ENCODE measurements at places on chromosomes 5 and 9.

DNA sequence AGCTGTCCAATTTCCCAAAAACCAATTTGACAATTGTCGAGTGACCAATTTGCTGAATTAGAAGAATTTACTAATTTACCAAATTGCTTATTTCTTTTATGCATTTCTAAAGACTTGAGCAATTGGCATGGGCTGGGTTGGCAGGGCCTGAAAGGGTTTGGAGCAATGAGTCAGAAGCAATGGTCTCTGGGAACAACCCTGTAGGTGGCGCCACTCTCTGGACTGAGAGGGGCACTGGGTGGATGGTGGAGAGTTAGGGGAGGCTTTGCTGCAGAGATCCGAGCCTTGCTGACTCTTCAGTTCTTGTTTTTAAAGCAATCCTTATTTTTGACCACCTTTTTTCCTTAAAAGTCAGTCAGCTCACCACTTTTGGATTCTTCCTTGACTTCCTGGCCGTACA is 71.5 kb upstream of the RPS23 start:
- peak; percentile 78 for DNase-seq

GRCh38 chr9:126508928-126509327 is 104.8 kb upstream of the LMX1B start:
- no peak for DNase-seq

- DNase-seq = no peak
These were observed 42.8 kb upstream of the ZSWIM6 start for GRCh38 chr5:61289241-61289640.

- no peak for DNase-seq
These were observed 1.6 kb upstream of the UBAC1 start for GRCh38 chr9:135962696-135963307.

GRCh38 chr9:98977813-98978212 is 34.1 kb downstream of the COL15A1 start:
- DNase-seq = no peak

- no peak for DNase-seq
These were observed 14.2 kb downstream of the RABL6 start for GRCh38 chr9:136821826-136822544.

DNA sequence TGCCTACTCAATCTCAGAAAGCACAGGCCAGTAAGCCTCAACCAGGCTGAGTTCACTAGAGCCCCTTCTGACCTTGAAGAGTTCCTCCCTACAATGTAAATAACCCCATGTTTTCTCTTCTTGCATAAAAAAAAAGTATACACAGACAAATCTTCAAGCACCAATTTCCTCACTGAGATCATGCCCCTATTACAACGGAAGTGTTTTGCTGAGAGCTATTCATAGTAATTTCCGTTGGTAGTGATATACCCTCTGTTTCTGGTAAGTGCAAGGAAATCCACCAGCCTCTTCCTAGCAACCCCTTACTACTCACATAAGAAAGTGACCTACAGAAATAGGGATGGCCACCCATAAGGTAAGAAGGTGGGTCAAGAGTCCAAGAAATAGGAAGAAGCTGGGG is 76.4 kb upstream of the TARS1 start:
- no peak for DNase-seq

DNA sequence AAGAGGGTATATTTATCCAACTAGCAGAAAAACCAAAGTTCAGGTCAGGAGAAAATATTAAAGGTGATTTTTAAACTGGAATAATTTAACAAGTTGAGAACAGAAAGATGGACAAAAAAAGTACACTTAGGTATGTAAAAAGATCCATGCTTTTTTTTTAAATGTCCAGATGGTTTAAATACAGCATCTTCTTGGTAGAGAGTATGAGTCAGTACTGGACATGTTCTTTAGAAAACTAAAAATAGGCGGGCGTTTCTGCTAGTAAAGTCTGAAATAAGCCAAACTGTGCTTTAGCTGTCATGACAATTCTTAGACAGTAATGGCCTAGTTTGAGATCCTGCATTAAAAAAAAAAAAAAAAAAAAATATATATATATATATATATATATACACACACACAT is 255.9 kb upstream of the ST8SIA4 start:
- no peak for DNase-seq

DNA sequence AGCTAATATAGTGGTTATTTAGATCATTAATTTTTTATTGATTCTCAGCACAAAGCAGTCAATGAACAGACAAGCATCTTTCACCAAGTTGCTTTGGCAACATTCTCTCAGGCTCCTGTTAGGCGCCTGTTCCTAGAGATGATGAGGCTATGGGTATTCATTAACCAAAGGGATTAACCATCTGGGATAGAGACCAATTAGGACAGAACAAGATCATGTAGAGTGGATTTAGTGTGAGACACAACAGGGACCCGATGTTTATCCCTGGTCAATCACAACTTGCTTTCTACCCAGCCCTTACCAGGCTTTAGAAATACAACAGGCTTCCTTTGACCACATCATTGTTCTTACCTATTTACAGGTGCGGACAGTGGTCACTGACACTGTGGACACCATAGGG is 82.2 kb downstream of the PJA2 start:
- DNase-seq = no peak

DNA sequence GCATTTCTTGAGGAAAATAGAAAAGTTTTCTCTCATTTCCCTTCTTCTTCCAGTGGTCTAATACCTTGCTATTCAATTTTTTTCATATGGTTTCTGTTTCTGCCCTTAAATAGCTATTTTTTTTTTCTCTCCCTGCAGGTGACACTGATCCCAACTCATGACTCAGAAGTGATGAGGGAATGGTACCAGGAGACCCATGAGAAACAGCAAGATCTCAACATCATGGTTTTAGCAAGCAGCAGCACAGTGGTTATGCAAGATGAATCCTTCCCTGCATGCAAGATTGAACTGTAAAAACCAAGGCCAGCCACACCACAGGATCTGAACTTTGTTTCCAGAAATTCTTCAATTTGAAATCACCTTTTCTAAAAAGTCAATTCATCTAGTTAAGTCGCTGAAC is 97.7 kb downstream of the MAP1B start:
- no peak for DNase-seq

- no peak for DNase-seq
These were observed 298.8 kb downstream of the RASEF start for GRCh38 chr9:82764061-82764668.

DNA sequence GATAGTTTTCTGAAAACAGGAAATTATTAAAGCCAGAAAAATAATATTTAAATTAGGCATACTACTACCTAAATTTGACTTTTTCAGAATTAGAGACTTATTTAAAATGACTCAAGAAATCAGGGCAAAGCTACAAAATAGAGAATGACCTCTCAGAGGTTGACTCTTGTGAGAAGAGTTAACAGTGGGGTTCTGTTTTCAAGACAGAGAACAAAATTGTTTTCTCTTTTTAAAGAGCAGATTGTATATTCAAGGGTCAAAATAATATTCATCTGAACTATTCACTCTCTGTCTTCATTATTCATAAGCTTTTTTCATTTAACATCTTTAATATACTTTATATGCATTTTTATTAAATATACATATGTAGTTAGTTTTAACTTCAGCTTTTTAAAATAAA is 21.9 kb upstream of the AUH start:
- DNase-seq = no peak
